Stimulated activated CD4-positive, alpha-beta T cell treated with anti-CD3 and anti-CD28 coated beads, Interleukin-1b, Interleukin-23, amount 100 ng/mL, for 24 hours (primary cell): ENCODE measurements at places on chromosomes 2 and 18.

DNA sequence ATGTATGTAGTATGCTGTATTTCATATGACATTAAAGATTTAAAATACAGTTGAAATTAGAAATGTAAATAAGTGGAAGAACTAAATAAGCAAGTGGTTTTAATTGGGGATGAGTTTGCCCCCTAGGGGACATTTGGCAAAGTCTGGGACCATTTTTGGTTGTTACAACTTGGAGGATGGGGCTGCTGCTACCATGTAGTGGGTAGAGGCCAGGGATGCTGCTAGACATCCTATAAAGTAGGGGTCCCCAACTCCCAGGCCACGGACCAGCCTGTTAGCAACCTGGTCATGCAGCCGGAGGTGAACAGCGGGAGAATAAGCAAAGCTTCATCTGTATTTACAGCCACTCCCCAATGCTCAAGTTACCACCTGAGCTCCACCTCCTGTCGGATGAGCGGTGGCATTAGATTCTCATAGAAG lies 27.9 kb upstream of the ASNSD1 start:
- no peak for DNase-seq

DNA sequence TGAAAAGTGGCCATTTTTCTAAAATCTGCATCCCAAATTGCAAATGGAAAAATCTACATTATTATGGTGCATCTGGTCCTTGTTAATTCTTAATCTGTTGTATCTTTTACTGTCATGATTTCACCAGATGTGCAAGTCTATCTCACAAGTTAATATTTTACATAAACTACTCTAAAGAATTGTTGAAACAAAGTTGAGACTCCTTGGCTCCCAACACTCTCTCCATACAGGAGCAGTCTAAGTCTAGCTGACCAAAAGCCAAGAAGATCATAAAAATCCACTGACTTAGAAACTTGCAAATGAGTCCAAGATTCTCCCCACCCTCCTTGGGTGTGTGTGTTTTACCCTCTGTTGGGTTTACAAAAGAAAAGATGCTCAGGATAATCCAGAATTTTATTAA lies 85.1 kb downstream of the NCKAP5 start:
- no peak for DNase-seq

DNA sequence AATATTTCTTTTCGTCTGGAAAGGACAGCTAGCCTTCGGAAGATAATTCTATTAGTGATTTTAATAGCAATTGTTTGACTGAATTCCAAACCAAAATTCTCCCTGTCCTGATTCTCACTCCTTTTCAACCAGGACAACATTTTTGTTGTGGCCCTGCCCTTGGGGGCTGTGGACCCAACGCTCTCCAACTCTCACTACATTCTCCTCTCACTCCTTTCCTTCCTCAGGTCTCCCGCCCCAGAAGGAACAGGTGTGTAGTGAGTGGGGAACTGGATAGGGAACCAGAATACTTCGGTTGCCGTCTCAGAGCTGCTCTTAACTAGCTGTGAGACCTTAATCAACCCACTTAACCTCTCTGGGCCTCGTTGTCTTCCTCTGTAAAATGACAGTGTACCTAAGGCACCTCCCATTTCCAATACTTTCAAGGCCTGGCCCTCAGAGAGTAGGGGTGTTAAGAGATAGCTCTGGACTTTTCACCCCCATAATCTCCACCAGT lies 638 bp upstream of the ADD2 start:
- DNase-seq: no peak

GRCh38 chr2:98091738-98092137 lies 4.8 kb downstream of the VWA3B start:
- DNase-seq: no peak

GRCh38 chr2:232418056-232418455 lies 11.4 kb downstream of the ALPG start:
- DNase-seq: no peak

GRCh38 chr2:137930146-137930545 lies 34.1 kb upstream of the HNMT start:
- no peak for DNase-seq
